NCI-H446 treated with DMSO at 0.1 percent for 48 hours (cell line): ENCODE measurements at places on chromosomes 12 and 14.

DNA sequence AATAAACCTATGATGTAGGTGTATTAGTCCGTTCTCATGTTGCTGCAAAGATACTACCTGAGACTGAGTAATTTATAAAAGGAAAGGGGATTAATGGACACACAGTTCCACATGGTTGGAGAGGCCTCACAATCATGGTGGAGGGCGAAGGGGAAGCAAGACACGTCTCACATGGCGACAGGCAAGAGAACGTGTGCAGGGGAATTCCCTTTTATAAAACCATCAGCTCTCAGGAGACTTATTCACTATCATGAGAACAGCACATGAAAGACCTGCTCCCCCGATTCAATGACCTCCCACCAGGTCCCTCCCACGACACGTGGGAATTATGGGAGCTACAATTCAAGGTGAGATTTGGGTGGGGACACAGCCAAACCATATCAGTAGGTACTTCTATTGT lies 58.7 kb upstream of the DICER1 start:
- no peak for DNase-seq

GRCh38 chr14:50542941-50543418 lies 10.6 kb upstream of the MAP4K5 start:
- DNase-seq: peak; percentile 37

- no peak for DNase-seq
Observed at GRCh38 chr12:15534874-15535273, 212.6 kb downstream of the PTPRO start.

DNA sequence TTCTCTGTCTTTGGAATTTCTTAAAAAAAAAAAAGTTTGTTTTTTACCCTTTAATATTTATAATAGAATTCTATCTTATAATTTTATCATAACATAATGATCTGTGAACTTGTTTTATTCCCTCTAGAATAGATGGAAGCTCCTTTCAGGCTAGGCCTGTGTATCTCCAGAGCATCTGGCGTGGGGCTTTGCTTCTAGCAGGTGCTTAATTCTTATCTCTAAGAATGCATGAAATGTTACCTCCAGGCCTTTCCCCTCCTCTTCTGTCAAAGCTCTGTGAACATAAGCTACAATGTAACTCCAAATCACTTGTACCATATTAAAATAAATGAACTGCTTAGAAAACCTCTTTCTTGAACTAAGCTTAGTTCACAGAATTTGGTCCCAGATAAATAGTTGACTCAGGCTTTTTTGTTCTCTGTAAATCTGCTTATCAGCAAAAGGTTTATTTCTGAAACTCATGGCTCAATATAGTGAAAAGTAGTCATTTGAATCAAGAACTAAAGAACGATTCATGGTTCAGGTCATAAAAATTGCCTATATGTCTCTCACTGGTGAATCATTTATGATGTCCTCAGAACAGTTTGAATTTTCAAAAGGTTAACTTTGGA lies 407.1 kb downstream of the TRHDE start:
- no peak for DNase-seq

DNA sequence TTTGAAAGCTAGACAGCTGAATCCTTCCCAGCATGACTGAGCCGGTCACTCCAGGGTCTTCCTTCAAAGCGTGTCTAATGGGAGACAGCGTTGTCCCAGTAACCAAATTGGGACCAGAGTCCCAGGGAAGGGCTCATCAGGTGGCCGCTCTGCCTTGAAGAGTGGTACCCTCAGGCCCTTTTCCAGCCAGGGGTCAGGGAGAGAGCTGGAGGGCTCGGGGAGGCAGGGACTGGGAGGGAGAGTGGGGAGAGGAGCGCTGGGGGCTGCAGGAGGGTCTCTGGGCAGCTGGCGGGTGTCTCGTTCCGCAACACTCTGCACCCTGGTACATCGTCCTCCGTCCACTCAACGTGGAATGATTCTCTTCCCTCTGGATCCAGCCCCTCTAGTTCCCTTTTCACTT lies 1.6 kb upstream of the RTL1 start:
- DNase-seq: no peak

- DNase-seq: no peak
Observed at GRCh38 chr14:101078892-101079221, 175.3 kb upstream of the RTL1 start.

- no peak for DNase-seq
Observed at GRCh38 chr14:50666772-50667683, 1.1 kb downstream of the SAV1 start.

DNA sequence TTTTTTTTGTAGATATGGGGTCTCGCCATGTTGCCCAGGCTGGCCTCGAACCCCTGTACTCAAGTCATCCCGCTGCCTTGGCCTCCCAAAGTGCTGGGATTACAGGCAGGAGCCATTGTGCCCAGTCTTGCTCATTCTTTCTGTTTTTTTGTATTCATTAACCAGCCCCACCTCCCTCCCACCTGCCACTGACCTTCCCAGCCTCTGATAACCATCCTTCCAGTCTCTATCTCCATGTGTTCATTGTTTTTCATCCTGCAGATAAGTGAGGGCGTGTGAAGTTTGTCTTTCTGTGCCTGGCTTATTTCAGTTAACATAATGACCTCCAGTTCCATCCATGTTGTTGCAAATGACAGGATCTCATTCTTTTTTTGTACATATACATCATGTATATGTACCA lies 19.0 kb downstream of the MYL2 start:
- no peak for DNase-seq

GRCh38 chr12:52036587-52037171 lies 14.6 kb upstream of the NR4A1 start:
- DNase-seq: no peak

DNA sequence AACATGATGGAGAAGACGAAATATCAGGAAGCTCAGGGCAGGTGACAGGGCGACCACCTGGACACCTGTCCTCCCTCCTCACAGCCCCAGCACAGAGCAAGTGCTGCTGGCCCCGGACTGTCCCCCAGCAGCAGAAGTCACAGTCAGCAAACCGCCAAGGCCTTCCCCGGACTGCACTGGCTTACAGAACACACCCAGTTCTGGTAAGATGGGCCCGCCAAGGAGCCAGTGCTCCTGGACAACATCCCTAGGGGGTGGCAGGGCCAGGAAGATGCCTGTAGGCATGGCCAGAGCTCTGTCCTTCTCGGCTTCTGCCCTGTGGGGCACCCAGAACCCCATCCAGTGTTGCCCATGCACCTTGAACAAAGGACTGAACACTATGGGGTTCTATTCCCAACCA lies 77.9 kb downstream of the BCL11B start:
- no peak for DNase-seq

DNA sequence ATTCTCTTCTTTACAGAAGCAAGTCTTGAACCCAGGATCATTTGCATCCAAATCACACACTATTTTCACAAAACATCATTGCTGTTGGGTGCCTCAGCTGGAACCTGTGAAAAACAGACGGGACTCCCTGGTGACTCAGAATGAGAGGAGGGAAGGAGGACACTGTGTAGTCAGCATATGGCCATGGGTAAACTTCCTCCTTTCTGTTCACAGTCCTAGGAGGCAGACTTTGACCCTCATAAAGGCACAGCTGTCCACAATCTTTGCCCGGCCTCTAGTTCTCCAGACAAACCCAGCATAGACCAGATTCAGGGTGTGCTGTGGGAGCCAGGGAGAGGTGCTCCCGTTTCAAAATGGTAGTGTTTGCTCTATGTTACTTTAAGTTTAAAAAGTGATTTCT lies 62.0 kb downstream of the DYRK2 start:
- DNase-seq: no peak

- peak; percentile 10 for DNase-seq
Observed at GRCh38 chr12:52032446-52032803, 18.8 kb upstream of the NR4A1 start.

DNA sequence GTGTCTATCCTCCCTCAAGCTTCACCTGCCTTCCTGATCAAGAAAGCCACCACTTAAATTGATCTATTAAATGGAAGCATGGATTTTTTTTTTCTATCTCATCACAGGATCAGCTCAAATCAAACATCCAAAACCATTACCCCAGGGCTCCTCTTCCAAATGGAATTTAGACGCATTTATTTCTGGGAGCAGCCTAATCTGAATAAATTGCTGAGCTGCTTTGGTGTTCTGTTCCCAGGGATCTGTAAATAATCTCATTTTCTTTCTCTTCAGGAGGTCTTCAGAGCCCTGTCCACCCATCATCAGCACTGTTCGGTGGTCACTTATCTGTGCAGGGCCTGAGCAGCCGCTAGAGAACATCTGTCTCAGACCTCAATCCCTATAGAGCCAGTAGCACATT lies 695.4 kb upstream of the TMEM132C start:
- no peak for DNase-seq

DNA sequence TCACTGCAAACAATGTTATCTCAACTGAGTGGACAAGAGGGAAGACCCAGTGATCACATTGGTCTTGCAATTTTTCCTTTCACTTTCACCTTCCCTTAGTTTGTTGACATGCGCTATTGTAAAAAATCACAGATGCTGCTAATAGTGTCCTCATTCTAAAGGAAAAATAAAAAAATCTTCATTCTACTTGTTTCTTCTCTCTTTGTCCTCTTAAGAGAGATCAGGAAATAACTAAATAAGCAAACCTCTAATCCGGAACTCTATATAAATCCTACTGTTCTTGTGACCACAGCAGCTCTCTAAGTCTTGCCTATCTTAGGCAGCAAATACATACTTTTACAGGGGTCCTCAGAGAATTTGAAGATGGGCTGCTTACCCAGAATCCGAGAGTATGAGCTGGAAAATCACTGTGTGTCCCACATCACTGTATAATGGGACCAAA lies 257.7 kb downstream of the NAV3 start:
- no peak for DNase-seq

GRCh38 chr14:61837336-61838229 lies 75.4 kb downstream of the SNAPC1 start:
- peak; percentile 41 for DNase-seq

GRCh38 chr14:90246936-90247335 lies 9.4 kb upstream of the PSMC1 start:
- DNase-seq: no peak

DNA sequence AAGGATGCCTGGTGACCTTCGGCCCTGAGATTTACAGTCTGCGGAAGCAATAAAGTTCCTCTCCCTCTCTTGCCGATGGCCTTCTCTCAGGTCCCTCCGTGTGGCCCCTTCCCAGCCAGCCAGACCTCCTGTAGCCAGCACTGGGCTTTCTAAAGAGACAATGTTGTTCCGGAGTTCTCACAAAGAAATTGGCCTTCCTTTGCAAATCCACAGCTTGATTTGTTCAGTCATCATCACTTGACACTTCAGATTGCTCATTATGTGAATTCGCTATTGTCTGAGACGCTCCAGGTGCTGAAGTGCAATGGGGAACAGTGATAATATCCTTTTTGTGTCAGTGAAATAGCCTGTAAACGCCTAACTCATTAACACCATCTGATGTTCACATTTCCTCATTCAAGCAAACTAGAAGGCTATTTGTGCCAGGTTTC lies 43.7 kb upstream of the GPHB5 start:
- no peak for DNase-seq

DNA sequence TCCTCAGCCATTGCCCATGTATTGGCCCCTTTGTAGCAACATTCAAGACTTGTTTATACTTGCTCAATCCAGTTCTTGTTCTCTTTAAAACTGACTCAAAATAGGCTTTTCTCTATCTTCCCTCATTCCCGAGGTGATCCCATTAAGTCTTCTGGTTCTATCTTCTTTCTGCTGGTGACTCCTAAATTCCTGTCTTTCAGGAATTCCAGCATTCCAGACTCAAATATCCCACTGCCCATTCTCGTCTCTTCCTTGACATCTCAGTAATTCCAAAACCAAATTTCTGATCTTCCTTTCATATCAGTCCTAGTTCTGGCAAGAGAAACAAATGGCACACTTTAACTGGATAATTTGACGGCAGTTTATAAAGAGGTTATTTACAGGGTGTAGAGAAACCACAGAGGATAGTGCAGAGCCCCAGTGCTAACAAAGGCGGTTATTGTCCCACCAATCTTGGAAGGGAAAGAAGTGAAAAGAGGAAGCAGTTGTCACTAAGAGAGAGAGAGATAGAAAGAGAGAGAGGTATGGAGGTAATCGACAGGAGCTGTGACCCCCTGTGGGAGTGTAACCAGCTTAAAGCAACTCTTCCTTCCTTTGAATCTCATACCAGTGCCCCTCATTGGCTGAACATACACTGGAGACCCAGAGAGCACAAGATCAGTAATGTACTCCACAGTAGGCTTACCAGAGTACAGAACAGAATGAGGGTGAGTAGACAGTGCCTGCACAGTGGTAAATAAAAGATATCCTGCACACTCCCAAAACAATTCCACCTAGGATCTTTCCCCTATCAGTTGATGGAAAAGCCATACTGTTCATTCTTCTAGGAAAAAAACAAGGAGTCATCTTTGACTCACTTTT lies 177.6 kb upstream of the LMNTD1 start:
- no peak for DNase-seq
